ENCODE measurements at places on chromosomes 6 and 20.

DNA sequence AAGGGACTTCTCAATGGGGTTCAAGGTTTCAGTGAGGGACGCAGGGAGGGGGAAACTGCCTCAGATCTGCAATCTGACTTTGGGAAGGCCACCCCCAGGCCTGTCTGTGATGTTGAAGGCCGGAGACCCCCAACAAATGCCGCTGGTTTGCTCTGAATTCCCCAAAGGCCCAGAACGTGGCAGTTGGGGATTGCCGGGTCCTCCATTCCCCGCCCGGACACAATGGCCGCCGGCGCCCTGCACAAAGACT, 326 bp upstream of the BCL2L1 start:
- no peak for DNase-seq

GRCh38 chr20:36035745-36036144, 67.4 kb downstream of the CNBD2 start:
- no peak for DNase-seq

- no peak for DNase-seq
Measured at GRCh38 chr6:12110523-12111362, 98.6 kb downstream of the HIVEP1 start.

GRCh38 chr6:80872199-80872950, 765.9 kb downstream of the BCKDHB start:
- DNase-seq: no peak

Measured in SIG-M5 (cell line).